Pancreas (tissue), 10 donors: ENCODE measurements at places on chromosomes 1 and 21. TPM values are rescaled to one million over a fixed set of nuclear protein-coding genes. Genes with fewer than 3 reads are reported as not detected.

KRTAP19-3 gene
- polyA plus RNA-seq = not detected

GRCh38 chr1:169949139-169949538 is 55.4 kb upstream of the SCYL3 start:
- peaks cover 3% of the 10 kb centered on the region for H3K36me3 ChIP-seq
- H3K27ac ChIP-seq = no peak overlapping the region
- DNase-seq = no peak
- H3K4me3 ChIP-seq = no peak overlapping the region

DNA sequence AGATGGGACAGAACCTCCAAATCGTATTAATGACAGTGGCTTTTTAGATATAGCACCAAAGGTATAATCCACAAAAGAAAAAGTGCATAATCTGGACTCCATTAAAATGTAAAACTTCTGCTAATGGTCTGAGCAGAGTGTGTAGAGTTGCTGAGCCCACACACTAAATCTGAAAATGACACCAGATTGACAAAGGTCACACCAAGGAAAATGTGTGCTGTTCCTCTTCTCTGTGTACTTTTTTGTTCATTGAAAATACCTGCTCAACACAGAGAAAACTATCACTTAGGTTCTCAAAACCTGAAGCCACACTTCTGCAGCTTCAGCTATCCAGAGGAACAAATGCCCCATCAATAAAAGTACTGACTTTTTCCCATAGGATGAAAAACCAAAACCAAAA is 146.2 kb downstream of the AK5 start:
- no peaks in the 10 kb centered on the region for H3K36me3 ChIP-seq
- no peaks in the 10 kb centered on the region for H3K4me1 ChIP-seq
- H3K4me3 ChIP-seq = no peak overlapping the region
- DNase-seq = no peak
- H3K27me3 ChIP-seq = no peaks in the 10 kb centered on the region

DENND2C gene
- polyA plus RNA-seq = 1.2 TPM

ZNF362 gene
- polyA plus RNA-seq = 13.3 TPM

- no peaks in the 10 kb centered on the region for H3K36me3 ChIP-seq
- H3K27ac ChIP-seq = no peak overlapping the region
- H3K4me3 ChIP-seq = no peak overlapping the region
Observed at GRCh38 chr1:176499671-176500070, 36.7 kb downstream of the PAPPA2 start.

GRCh38 chr1:54965624-54966340 is 14.6 kb upstream of the TMEM61 start:
- DNase-seq = no peak
- H3K27me3 ChIP-seq = no peaks in the 10 kb centered on the region
- no peaks in the 10 kb centered on the region for H3K36me3 ChIP-seq

GRCh38 chr1:65772607-65773006 is 20.1 kb upstream of the PDE4B start:
- H3K27ac ChIP-seq = no peak overlapping the region
- H3K27me3 ChIP-seq = no peaks in the 10 kb centered on the region
- H3K4me3 ChIP-seq = no peak overlapping the region
- H3K4me1 ChIP-seq = no peaks in the 10 kb centered on the region
- DNase-seq = no peak

NUP210L gene
- not detected for polyA plus RNA-seq

ZNF683 gene
- not detected for polyA plus RNA-seq

CCDC185 gene
- not detected for polyA plus RNA-seq

DNA sequence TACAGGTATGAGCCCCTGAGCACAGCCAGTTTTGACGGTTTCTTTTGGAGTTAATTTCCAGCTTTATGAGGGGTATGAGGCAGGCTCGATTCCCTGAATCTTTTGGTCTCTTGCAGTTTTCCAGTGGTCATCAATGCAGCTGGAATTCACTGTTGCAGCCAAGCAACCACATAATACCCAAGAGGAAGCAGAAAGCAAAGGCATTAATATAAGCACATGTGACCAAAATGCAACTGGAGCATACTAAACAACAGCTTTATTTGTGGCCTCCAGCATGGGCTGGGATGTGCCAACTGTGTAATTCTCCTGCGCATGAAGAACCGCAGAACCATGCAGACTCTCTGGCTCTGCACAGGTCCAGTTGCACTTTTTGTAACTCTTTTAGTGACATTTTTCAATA is 33.0 kb downstream of the DSCAM start:
- no peaks in the 10 kb centered on the region for H3K36me3 ChIP-seq
- H3K27me3 ChIP-seq = no peaks in the 10 kb centered on the region
- DNase-seq = no peak
- H3K4me3 ChIP-seq = no peak overlapping the region
- no peaks in the 10 kb centered on the region for H3K4me1 ChIP-seq
